ENCODE measurements at places on chromosomes 2 and 18. TPM values are rescaled to one million over a fixed set of nuclear protein-coding genes. Genes with fewer than 3 reads are reported as not detected.

The CAPN14 gene
- total RNA-seq = 0.35 TPM

The FAM237A gene
- total RNA-seq = 1.2 TPM

The DPYSL5 gene
- not detected for total RNA-seq

The SERTAD2 gene
- total RNA-seq = 13.6 TPM

The RGPD4 gene
- total RNA-seq = 0.05 TPM

The CDH2 gene
- total RNA-seq = 293 TPM

The ZNF516 gene
- 12.3 TPM for total RNA-seq

The EVA1A gene
- total RNA-seq = 0.84 TPM

The EMILIN1 gene
- total RNA-seq = 25.8 TPM

The GPR39 gene
- total RNA-seq = not detected

The SKOR2 gene
- total RNA-seq = not detected

The DNMT3A gene
- 18.6 TPM for total RNA-seq

The MC5R gene
- total RNA-seq = not detected

The GPR55 gene
- not detected for total RNA-seq

The DNAJC5G gene
- 1.9 TPM for total RNA-seq

The INHBB gene
- total RNA-seq = 7.1 TPM

The APOB gene
- total RNA-seq = 12.5 TPM

The POTEI gene
- not detected for total RNA-seq

The LYG2 gene
- not detected for total RNA-seq

The COPS9 gene
- total RNA-seq = 220 TPM

The DSC1 gene
- 3.0 TPM for total RNA-seq

The SDC1 gene
- total RNA-seq = 0.68 TPM

The CTAGE1 gene
- not detected for total RNA-seq

The MYO7B gene
- 0.46 TPM for total RNA-seq

The GULP1 gene
- 6.7 TPM for total RNA-seq

The GAD1 gene
- total RNA-seq = not detected

The HS6ST1 gene
- total RNA-seq = 34.9 TPM

The PGAP1 gene
- total RNA-seq = 5.2 TPM

The ST6GAL2 gene
- 0.38 TPM for total RNA-seq

The TNFRSF11A gene
- total RNA-seq = 1.1 TPM

The TXNDC2 gene
- not detected for total RNA-seq

The CEBPZ gene
- 32.3 TPM for total RNA-seq

The SERPINB13 gene
- not detected for total RNA-seq

The EN1 gene
- total RNA-seq = not detected

The KDM3A gene
- total RNA-seq = 29.5 TPM

The CCDC178 gene
- 0.27 TPM for total RNA-seq

The GATA6 gene
- total RNA-seq = 56.3 TPM

The ANO7 gene
- total RNA-seq = 0.81 TPM

The NGEF gene
- total RNA-seq = 0.51 TPM

The EFEMP1 gene
- 75.9 TPM for total RNA-seq

The TMEM37 gene
- 4.5 TPM for total RNA-seq

The COL4A3 gene
- 5.5 TPM for total RNA-seq

The FIGLA gene
- total RNA-seq = not detected

The TNS1 gene
- total RNA-seq = 705 TPM

The LYPD6B gene
- total RNA-seq = not detected

The SERPINB10 gene
- not detected for total RNA-seq

The IL36G gene
- total RNA-seq = not detected

The OTOF gene
- 0.08 TPM for total RNA-seq

The ANKRD23 gene
- 12.7 TPM for total RNA-seq

The KCNIP3 gene
- total RNA-seq = 8.7 TPM

The ADNP2 gene
- 7.4 TPM for total RNA-seq

The CYP26B1 gene
- 5.4 TPM for total RNA-seq

The TCF7L1 gene
- total RNA-seq = 9.3 TPM

The CAVIN2 gene
- total RNA-seq = 109 TPM

The FSHR gene
- total RNA-seq = 0.14 TPM

The ATIC gene
- 55.0 TPM for total RNA-seq

Measured in Right ventricle myocardium inferior (tissue), 1 donor.